CD4-positive, alpha-beta T cell treated with Interleukin-6 at 100 ng/mL for 8 hours (primary cell): ENCODE measurements at places on chromosomes 16 and 17.

GRCh38 chr17:63722403-63722802 lies 19.2 kb downstream of the STRADA start:
- no peak for DNase-seq

- peak; percentile 19 for DNase-seq
These were observed 18.0 kb downstream of the FAM234A start for GRCh38 chr16:252366-253337.

- no peak for DNase-seq
These were observed 1.8 kb downstream of the ATP2A3 start for GRCh38 chr17:3962217-3962964.

DNA sequence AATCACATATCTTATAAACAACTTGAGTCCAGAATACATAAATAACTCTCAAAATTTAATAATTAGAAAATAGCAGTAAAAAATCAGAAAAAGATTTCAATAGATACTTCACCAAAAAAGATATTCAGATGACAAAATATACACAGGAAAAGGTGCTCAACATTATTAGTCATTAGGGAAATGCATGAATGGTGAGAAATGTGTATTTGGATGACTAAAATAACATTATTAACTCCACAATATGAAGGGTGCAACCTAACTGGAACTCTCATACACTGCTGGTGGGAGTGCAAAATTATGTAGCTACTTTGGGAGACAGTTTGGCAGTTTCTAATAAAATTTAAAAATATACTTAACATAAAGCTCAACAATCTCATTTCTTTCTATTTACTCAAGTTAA lies 262.3 kb upstream of the AXIN2 start:
- DNase-seq: no peak

GRCh38 chr16:66798161-66798560 lies 3.2 kb downstream of the TERB1 start:
- DNase-seq: no peak

DNA sequence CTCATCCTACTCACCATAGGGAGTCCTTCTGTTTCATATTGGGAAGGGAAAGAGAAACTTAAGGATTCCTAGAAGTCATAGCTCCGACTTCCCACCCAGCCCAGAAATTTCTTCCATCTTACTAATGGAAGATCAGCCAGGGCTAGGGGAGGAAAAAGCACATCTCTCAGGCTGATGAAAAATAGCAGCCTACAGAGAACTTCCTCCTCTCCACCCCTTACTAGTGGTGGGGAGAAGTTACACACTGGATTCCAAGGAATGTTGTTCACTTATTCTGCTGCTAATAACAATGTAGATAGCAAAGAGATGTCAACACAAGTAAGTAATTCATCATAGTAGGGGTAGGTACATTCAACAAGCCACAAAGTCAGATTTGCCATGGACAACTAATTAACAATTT lies 94.4 kb downstream of the SPACA3 start:
- no peak for DNase-seq

DNA sequence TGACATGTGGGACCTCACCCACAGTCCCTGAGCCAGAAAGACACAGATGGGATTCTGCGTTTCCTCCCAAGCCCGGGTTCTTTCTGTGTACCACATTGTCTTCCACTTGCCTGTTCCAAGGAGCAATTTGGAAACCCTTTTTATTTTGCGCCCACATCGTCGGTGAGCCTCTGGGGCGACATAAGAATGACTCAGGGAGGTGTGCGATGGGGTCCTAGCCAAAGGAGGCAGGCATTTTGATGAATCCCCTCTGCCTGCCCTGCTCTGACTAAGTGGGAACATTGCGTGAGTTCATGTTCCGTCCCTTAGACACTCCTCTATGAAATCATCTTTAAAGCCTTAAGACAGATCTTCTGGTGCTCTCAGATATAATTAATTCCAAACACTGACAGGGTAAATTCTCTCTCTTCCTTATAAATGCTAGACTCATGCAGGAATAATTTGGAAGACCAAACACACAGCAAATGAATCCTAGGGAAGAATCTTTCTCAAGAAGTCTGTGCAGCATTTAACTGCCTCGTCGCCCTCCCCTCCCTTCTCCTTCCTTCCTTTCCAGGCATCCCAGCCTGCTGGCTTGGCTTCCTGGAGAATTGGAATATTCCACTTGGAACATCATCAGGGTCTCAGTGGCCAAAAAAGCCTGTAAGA lies 52.7 kb upstream of the FOXF1 start:
- no peak for DNase-seq

DNA sequence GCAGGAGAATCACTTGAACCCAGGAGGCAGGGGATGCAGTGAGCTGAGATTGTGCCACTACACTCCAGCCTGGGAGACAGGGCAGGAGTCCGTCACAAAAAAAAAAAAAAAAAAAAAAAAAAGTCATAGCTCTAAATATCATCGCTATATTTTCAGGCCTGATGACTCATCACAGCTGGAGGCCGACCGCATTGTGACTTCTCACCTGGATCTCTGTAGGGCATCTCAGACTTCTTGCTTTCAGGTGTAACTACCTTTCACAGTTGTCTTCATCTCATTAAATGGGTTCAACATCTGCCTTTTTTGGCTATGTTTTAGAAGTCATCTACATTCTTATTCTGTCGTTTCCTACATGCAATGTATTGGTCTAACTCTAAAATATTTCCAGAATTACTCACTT lies 353.1 kb upstream of the MON1B start:
- DNase-seq: no peak

GRCh38 chr16:86227801-86228200 lies 282.5 kb upstream of the FOXF1 start:
- no peak for DNase-seq

DNA sequence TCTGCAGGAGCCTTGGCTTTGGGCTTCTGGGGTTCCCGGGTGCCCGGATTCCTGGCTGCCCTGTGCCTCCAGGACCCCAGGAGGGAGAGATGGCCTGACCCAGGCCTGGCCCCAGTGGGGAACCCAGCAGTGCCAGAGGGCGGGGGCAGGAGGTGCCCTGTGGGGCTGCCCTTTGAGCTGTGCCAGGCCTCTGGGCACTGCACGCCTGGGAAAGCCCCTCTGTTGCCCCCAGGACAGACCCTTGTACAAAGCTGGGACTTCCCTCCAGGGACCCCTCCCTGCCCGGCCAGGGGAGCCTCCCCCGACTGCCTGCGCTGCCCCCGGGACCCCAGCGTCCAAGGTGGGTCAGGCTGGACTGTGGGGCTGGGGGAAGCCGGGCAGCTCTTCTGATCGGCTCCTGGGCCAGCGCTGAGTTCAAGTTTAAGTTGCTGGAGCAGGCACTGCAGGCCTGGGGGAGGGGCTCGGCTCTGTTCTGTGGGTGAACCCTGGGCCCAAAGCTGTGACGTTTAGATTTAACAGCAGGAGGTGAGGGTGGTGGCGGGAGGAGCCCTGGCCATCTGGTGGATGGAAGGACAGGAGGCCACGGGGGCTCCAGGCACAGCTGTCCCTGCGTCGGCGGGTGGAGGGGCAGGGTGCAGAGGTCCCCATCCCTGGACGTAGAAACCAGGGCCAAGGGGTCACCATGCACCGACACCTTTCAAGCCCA lies 27.6 kb upstream of the C1QTNF8 start:
- no peak for DNase-seq

DNA sequence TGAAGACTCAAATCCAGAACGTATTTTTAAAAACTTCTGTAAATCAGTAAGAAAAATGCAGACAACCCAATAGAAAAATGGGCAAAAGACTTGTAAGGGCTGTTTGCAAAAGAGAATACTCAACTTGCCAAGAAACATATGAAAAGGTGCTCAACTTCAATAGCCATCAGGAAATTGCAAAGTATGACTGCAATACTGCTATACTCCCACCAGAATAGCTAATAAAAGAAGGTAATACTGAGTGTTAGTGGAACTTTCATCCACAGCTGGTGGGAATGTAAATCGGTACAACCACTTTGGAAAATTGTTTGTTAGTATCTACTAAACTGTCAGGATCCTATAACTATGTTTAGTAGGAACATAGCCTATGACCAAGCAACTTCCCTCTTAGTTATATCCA lies 48.1 kb downstream of the TBX4 start:
- DNase-seq: no peak

DNA sequence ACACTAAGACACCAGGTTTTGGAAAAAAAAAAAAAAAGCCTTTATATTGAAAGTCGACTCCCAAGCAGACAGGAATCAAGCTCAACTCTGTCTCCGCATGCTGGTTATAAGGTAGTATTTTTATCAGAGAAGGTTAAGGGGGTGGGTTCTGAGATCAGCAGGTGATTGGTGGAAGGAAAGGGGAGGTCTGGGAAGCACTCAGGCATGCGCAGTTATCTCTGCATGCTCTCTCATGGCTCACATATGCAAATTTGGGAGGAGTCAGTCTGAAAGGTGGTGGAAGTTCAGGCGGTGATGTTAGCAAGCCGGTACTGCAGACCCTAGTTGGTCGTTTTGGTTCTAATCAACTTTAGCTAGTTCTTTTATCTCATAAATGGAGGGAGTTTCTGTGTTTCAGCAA lies 357.6 kb upstream of the C16orf82 start:
- DNase-seq: no peak

DNA sequence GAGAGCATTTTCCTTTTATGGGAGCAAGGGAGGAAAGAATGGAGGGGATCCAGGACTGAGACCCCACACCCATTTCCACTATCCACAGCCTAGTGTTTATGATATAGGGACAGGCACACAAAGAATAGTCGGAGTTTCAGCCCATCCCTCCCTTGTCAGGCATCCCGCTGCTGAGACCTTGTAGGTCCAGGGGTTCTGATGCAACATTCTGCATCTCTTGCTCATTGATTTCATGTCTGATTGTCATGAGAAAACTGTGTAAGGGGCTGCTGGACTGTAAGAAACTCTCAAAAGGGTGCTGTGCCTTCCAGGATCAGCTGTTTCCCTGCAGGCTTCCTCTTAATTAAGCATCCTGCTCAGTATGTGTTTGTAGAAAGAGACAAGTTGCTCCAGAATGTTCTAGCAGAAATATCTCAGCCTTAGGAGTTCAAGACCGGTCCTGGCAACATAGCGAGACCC lies 5.3 kb upstream of the POLR3E start:
- no peak for DNase-seq

DNA sequence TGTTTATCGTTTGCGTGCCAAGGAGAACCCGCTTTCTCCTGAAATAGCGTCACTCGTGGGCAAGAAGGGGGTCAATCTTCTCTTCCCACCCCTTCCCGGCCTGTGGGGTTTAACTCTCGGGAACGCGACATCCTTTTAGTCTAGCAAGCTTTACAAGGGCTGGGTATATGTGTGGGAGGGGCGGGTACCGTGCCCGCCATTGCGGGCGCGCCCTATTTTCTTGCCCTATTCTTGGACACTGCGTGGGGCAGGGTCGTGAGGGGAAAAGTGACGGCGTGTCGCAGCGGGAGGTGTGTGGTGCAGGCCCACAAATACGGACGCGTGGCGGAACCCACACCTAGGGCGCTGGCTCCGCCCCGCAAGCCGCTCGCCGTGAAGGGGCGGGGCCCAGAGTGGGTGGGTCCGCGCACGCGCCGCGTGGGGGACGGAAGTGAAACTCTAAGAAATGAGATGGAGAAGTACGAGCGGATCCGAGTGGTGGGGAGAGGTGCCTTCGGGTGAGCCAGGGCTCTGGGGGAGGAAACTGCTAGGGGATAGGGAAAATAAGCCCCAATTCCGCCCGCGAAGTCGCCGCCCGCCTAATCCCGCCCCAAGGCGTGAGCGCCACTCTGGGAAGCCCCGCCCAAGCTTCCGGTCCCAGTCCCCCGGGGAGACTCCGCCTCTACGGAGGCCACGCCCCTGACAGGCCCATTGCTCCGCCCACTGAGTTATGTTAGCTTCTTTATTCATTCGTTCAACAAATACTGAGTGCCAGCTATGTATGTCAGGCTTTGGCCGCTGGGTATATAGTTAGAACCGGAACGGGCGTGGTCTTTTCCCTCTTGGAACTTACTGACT lies at the start of gene NEK8:
TSS of gene NEK8 (plus strand) at position 425 of the 837 bp plus-strand sequence. CDS start at position 451, 26 bp downstream.
- peak; percentile 95 for DNase-seq

DNA sequence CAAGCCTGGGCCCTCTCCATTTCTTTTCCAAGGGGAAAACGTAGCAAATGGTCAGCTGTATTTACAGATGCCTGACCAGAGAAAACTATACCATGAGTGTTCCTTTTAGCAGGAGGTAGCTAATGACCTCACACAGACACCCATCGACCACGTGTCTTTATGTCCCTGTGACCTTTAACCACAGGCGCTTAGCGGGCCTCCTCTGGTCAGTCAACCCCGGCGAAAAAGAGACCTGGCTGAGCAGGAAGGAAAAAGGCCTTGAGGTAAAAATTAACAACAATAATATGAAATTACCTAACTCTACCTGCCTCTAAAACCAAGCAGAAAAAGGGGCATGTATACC lies 9.1 kb downstream of the NUDT16L1 start:
- DNase-seq: no peak

- DNase-seq: no peak
These were observed 66.9 kb downstream of the RNF213 start for GRCh38 chr17:80327518-80327917.

GRCh38 chr17:74951065-74951464 lies 15.4 kb downstream of the OTOP3 start:
- DNase-seq: no peak

DNA sequence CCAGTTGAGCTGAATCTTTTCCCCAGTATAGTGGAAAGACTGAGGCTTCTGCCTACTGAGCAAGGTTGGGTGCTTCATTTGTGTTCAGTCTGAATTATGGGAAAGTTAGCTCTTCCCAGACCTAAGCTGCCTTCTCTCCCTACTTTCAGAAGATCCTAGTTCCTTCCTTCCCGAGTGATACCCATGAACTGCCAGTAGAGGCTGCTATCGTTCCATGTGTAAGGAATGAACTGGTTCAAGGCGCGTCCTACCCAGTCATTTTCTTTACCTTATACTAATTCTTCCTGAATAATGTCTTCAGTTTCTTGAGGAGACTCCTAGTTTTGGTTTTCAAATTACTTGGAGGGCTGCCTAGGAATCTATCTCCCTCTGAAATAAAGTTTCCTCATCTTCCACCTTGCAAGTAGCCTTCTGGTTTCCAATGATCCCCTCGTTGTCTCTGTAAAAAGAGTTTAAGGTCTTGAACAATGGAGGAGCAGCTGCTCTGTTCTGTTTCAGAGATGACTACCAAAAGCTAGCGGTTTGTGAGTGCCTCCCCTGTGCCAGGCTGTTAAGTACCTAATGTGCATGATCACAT lies 934 bp upstream of the AOC2 start:
- DNase-seq: peak; percentile 8

- DNase-seq: no peak
These were observed 8.6 kb upstream of the ANKFY1 start for GRCh38 chr17:4272213-4272971.

- DNase-seq: no peak
These were observed 393 bp downstream of the ANKRD11 start for GRCh38 chr16:89489898-89490438.

- DNase-seq: no peak
These were observed 423.5 kb downstream of the SHISA9 start for GRCh38 chr16:13324851-13325250.

DNA sequence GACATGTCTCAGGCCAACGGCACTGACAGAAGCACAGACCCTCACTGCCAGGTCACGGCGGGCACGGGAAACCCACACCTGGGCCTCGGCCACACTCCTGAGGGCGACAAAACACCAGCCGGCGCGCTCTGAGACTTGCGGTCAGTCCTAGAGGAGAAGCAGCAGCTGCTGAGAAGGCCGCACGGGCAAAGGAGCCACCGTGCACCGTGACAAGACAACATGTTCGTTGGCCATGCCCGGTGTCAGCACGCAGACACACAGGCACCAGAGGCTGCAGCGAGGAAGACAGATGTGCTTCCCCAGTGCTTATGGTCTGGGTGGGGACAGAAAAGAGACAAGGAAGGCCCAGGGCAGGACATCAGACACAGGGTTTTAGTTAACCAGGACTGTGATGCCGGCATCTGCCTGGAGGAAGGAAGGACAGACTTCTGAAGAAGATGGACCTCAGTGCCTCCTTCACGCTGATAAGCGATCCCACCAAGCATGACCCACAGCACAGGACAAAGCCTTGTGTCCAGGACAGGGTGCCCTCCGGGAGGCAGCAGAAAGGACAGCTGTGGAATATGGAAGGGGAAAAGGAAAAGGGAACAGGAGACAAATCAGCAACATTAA lies 84.0 kb downstream of the ANKRD11 start:
- DNase-seq: no peak
